CD4-positive, alpha-beta T cell treated with Interleukin-2 at 100 ng/mL for 4 hours (primary cell): ENCODE measurements at places on chromosomes 2 and 18.

DNA sequence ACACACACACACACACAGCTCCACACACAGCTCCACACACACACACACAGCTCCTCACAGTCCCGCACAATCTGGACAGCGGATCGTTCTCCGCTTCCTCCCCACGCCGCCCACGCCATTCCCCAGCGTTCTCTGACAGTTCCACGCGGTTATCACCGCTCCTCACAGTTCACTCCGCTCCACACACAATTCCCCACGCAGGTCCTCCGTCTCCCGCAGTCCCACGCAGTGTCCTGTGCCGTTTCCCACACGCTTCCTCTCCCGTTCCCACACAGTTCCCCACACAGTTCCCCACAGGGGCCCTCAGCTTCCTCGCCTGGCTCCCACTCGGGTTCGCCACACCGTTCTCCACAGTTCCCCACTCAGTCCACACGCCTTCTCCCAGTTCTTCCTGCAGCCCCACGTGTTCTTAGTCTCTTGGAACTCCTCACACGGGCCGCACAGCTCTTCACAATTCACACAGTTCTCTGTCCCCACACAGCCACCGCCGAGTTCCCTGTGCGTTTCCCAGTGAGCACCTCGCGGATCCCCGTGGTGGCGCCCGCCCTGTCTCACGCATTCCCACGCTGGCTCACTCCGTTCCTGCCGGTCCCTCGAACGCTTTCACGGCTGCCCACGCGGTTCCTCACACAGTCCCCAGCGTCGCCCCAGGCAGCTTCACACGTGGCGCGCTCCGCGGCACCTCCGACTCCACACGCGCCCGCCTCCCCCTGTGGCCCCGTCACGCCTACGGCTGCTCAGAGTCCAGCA, 38.4 kb downstream of the KIF1A start:
- no peak for DNase-seq

GRCh38 chr2:71498261-71498701, 44.9 kb downstream of the DYSF start:
- DNase-seq = no peak

GRCh38 chr18:23542461-23542860, 39.1 kb downstream of the RMC1 start:
- DNase-seq = no peak

DNA sequence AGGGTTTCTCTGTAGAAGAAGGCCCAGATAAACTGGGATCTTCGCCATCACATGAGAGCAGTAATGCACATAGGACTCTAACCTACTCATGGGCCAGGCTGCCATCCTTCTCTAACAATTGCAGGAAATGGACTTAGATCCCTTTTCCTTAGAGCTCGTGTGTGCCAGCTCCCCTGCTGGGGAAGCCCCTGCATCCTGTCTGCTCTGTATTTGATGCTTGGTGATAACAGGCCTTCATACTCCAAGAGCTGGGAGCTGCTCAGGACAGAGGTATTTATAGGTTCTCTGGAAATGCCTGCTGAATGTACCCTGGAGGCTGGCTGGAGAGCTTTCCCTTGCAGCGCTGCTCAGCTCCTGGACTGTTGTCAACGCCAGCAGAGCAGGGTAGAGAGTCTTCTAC, 249.6 kb downstream of the MTX2 start:
- DNase-seq = no peak

GRCh38 chr2:237350597-237350996, 63.4 kb downstream of the COL6A3 start:
- no peak for DNase-seq

DNA sequence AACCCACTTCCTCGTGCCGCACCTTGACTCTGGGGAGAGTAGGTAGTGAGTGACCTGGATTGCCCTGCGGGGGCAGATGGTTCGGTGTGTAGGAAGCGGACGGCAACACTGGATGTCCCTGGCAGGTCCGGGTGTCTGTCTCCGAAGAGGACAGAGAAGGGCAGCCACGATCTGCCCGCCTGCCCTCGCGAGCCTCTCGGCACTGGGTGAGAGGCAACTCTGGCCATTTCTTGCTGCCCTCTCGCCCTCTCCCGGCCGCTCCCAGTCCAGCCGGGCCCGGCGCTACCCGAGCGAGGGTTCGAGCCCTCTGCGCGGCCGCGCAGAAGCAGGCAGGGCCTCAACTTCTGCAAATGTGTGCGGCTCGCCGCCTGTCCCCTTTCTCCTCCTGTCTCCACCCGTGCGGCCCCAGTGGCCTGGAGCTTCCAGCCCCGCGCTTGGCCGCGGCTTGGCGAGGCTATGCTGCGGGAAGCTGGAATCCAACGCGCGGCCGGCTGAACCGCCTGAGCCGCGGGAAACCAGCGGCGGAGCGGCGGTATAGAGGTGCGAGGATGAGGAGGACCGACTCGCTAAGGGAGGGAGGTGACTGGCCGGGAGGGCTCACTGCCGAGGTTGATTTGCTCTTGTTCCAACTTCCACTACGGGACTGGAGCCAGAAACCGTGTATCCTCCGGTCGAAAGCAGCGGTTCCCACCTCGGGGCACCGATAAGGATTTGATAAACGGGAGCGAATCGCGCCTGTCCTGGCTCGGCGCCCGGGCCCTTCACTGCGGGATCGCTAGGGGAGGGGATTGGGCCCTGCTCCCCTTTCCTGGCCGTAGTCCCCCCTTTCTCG, 1.5 kb downstream of the EPAS1 start:
- no peak for DNase-seq

GRCh38 chr2:31219131-31219969, 2.0 kb upstream of the CAPN14 start:
- no peak for DNase-seq

DNA sequence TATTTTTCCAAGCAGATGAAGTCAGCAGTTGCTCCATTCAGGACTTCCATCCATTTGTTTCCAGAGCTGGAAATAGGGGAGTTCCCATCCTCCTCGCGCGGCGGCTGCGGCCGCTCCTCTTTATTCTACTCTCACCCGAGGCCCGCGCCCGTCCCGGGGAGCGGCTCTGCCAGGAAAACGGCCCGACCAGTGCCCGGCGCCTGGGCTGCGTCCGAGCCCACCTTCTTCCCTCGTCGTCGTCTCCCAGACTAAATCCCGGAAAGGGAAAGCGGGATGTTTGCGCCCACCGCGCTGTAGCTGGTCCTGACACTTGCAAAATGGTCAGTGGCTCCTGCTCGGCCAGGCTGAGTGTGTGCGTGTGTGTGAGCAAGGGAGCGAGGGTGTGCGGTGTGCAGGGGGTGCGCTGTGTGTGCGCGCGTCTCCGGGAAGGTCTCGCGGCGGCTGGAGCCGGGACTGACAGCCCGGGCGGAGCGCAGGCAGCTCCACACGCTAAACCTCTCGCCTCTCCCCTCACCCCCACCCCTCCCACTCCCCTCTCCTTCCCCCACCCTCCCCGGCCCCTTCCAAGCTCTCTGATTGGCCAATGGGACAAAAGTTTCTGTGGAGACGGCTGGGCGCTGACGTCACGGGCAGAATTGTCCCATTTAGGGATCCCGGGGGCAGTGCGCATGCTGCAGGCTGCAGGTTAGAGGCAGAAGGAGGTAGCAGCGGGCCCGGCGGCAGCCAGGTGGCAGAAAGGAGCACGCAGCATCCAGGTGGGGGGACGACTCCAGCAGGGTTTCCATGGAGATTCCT, at the start of gene NOL4:
NOL4 (minus strand) TSS at position 491 of the 795 bp plus-strand sequence. CDS start 1,660 bp downstream, outside the sequence.
- no peak for DNase-seq

DNA sequence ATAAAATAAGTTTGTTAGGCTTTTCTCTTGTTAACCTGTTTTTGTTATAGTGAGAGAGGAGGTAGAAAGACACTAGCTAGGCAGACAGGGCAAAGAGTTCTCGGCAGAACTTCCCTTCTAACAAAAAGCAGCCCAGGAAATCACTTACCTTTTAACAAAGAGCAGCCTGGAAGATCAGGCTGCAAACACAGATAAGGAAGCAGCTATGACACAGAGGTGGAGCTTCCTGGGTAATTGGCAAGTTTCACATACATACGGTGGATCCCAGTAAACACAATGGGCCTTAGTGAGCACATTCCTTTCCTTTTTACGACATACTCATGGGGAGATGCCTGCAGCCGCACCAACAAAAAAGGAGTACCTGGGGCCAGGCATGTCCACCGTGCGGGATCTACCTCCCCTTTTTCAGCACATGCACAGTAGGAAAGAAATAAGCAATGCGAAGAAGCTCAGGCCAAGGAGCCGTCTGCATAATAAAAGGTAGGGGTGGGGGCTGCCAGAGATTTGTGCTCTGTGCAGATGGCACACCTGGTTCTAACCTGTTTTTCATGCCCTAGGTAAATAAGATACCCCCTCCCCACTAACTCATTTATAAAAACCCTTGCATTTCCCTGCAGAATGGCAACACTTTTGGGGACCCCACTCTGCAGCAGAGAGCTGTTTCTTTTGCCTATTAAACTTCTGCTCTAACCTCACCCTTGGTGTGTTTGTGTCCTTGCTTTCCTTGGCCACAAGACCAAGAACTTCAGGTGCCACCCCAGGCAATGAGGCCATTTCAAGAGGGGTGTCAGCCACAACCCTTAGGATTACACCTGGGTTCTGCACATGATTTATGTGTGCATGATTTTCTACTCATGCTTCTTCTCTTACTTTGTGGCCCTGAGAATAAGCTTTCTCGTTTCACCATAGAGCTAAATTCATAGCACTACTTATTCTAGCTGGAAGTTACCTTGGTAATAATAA, 26.5 kb downstream of the MDH1 start:
- DNase-seq = no peak

DNA sequence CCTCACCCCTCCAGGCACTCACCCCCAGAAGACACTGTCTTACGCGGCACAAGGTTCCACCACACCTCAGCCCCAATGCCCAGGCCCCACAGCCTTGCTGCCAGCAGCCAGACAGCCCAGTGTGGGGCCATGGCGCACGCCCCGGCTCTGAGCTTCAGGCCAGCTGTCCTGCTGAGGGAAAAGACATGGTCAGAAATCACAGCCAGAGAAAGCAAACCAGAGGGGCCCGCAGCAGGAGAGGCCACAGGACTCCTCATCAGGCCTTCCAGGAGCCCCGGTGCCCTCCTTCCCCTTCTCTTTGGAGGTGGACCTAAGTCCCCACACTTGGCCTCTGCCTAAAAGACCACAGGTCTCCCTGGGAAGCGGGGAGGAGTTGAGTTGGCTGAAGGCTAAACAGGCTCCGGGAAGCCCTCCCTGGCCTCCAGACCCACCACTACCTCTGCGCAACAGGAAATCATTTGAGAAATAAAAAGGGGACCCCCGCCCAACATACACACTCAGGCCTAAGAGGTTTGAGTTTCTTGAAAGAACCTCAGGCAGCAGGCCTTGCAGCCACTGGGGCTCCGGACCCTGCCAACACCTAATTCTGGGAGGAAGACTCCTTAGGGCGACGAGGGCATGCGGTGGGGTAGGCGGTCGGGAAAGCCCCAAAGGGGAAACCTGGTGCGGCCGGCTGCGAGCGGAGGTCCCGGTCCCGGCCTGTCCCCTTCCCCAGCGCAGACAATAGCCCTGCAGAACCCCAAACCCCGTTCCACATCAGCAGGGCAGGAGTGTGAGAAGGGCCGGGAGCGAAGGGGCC, 1.9 kb downstream of the SEMA4C start:
- no peak for DNase-seq

DNA sequence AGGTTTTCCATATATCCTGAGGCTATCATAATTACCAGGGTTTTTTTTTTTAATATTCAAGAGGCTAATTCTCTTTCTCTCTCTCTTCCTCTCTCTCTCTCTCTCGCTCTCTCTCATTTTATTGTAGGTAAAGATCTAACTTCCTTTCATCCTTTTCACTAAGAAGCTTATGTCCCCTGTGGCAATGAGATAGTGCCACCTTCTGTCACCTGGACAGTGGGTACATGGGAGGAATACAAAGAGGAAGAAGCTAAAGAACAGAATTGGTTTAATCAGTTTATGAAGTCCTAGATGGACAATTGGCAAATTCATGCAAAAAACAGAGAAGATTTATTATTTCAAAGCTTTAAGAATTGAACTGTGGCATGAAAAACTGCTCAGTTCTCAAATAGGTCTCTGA, 1582.3 kb upstream of the TMEFF2 start:
- no peak for DNase-seq

GRCh38 chr2:197215748-197216360, 94.7 kb downstream of the ANKRD44 start:
- no peak for DNase-seq
